ENCODE measurements at places on chromosomes 13 and 19.

GRCh38 chr13:80463673-80464352 lies 122.9 kb upstream of the SPRY2 start:
- no peak for DNase-seq

DNA sequence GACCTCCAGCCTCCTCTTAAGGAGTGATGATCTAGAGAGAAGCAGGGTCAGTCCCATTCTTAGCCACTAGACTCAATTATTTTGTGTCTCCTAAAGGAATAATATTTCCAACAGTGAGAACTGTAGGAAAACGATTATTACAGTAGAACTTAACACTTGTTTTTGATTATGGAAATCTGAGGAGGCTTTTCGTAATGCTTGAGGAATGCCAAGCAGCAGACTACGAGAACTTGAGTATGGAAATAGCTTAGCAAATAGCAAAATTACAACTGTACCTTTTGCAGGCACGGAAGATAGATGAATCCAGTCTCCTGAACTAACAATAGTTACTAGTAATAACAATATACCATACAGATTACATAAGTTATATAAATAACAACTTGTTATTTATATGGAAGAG lies 12.2 kb downstream of the BRD4 start:
- no peak for DNase-seq

GRCh38 chr19:33506498-33506897 lies 15.1 kb downstream of the PEPD start:
- DNase-seq = no peak

DNA sequence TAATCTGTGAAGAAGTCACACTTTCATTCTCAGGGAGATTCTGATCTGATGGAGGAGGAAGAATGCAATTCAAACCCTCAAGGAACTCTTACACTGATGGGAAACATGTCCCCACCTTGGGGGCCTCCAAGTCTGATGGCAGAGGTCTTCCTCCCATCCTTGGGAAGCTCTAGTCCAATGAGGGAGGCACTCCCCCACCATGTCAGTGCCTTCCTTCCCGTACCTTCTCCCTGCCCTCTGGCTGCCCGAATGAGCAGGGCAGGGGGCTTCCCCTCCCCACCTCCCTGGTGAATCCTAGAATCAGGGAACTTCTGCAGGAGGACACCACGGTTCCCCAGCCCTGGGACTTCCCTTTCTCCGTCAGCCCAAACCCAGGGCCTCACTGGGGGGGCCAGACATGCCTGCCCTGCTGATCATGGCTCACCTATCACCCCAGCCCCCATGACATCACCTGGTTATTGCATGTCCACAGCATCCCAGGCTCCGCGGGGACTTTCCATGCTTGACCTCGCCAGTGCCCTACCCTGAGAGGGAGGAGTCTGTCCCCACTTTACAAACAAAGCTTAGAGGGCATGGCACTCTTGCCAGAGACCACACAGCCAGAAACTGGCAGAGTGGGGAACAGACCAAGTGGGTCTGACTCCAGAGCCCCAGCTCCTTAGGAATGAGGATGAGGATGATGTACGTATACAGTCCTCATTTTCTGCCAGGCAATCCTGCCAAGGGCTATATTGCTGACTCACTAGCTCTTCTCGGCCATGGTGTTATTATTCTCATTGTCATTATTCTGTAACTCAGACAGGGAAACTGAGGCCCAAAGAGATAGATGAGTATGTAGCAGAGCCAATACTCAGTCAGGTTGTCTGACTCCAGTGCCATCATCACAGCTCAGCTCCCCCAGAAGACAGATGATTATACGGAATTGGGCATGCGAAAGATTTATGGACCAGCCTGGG lies 9.6 kb upstream of the BCL3 start:
- DNase-seq = no peak

DNA sequence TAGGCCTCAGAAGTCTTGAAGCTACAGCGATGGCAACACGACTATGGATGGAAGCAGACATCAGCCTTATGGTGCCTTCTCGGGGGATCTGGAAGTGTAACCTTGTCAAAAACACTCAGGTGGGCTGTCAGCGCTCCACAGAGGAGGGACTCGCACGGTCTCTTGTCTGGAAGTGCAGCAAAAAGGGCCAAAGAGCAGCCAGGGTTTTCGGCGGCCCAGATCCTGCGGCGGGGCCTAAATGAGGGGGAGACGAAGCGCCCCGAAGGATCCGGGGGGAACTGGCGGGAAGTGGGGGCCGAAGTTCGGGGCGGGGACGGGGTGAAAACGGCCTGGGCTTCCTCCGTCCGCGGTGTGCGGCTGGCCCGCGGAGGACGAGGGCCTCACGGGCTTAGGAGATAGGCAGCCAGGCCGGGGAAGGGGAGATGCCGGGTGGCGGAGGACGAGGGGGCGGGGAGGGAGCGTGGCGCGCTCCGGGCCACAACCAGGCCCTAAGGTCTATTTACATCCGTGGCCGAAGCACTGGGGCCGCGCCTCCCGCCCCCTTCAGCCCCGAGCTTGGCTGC lies 637 bp downstream of the RANBP3 start:
- DNase-seq = no peak

DNA sequence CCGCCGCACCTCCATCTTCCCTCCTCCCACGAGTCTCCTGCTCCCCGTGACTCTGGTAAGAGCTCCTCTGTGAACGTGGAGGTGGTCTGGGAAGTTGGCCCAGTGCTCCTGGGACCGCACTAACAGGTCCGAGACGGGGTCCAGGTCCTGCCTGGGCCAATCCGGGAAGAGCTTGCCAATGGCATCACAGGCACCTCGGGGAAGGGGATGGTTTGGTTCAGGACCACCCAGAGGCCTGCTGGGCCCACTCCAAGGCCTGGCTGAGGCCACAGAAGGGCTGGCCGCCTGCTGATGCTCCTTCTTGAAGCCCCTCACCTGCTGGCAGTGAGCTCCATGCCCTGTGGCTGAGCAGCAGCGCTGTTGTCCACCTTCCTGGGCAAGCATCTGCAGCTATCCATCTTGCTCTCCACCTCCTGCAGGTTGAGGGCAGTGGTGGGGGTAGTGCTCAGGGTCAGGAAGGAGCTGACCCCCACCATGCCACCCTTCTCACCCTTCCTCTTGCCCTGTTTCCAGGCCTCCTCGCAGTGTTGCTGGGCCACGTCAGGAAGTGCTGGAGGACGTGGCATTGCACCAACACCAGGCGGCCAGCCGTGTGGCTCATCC lies 41.2 kb upstream of the TPM4 start:
- DNase-seq = no peak

GRCh38 chr19:406135-406781 lies 2.7 kb downstream of the C2CD4C start:
- no peak for DNase-seq

DNA sequence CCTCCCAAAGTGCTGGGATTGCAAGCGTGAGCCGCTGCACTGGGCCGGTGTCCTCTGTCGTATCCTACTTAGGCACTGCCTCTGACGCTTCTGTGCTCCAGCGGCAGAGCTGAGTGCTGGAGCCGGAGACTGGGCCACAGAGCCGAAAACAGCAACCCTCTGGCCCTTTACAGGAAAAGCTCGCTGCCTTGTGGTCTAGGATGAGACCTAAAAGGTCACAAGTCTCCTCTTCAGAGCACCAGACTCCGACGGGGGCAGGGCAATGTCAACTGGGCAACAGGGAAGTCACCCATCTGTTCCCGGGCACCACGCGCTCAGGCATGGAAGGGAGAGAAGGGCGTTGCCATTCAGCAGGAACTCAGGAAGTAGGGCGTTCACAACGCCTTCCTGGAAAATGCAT lies 91.7 kb downstream of the GADD45B start:
- DNase-seq = no peak

- DNase-seq = no peak
Measured at GRCh38 chr19:525029-525428, 6.5 kb upstream of the CDC34 start.

GRCh38 chr19:35294328-35294727 lies 2.4 kb downstream of the MAG start:
- no peak for DNase-seq

GRCh38 chr13:94705081-94706030 lies 7.0 kb downstream of the SOX21 start:
- no peak for DNase-seq

- no peak for DNase-seq
Measured at GRCh38 chr13:44449999-44450821, 76.6 kb downstream of the SERP2 start.

GRCh38 chr13:108957369-108958012 lies 328.1 kb downstream of the MYO16 start:
- no peak for DNase-seq

GRCh38 chr13:71591374-71591773 lies 275.6 kb downstream of the DACH1 start:
- no peak for DNase-seq

GRCh38 chr13:55999709-56000108 lies 1141.0 kb upstream of the PRR20A start:
- DNase-seq = no peak

DNA sequence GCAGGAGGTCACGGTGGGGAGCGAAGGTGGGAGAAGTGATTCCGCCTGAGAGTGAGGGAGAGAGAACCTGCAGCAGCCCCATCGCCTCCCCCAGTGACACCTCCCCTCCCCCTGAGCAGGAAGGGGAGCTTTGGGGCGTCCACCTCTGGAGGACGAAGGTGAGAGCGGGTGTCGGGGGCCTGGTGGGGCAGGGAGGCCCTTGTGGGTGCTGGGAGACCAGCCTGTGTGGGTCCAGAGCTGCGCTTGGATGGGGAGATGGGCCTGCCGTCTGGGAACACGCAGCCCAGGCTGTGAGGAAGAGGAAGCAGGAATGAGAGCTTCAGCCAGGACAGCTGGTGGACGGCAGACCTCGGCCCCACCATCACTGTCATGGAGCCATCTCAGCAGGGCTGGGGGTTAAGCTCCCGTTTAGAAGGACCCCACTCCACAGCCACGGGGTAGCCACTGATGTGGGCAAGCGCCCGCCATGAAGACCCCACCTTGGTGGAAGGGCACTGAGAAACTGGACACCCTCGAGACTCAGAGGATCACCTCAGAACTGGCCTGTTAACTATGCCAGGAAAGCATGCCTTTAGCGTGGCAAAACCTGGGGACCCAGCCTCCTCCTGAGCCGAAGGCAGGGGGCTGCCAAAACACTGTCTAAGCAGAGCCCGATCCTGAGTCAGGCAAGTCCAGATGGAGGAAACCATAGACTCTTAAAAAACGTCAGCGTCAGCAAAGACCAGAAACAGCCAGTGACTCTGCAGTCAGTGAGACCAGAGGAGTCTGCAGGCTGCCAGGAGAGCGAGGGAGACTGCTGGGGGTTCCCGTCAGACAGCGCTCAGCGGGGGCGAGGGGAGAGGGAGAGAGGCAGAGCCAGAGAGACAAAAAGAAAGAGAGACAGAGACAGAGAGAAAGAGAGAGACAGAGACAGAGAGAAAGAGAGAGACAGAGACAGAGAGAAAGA lies 6.4 kb upstream of the PROZ start:
- no peak for DNase-seq

DNA sequence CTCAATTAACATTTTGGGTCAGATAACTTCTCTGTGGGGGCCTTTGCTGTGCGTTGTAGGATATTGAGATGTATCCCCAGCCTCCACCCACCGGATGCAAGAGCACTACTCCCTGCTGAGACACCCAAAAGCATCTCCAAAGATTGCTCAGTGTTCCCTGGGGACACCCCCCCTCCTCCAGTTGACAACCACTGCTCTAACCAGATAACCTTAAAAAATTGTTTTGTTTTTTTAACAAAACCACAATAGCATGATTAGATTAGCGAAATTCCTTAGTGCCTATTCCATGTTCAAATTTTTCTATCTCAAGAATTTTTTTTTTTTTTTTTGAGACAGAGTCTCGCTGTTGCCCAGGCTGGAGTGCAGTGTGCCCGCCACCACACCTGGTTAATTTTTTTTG lies 2.6 kb upstream of the EPN1 start:
- no peak for DNase-seq

GRCh38 chr13:22053053-22053452 lies 382.2 kb downstream of the FGF9 start:
- no peak for DNase-seq

GRCh38 chr13:44174769-44175425 lies 198.7 kb upstream of the SERP2 start:
- DNase-seq = no peak

DNA sequence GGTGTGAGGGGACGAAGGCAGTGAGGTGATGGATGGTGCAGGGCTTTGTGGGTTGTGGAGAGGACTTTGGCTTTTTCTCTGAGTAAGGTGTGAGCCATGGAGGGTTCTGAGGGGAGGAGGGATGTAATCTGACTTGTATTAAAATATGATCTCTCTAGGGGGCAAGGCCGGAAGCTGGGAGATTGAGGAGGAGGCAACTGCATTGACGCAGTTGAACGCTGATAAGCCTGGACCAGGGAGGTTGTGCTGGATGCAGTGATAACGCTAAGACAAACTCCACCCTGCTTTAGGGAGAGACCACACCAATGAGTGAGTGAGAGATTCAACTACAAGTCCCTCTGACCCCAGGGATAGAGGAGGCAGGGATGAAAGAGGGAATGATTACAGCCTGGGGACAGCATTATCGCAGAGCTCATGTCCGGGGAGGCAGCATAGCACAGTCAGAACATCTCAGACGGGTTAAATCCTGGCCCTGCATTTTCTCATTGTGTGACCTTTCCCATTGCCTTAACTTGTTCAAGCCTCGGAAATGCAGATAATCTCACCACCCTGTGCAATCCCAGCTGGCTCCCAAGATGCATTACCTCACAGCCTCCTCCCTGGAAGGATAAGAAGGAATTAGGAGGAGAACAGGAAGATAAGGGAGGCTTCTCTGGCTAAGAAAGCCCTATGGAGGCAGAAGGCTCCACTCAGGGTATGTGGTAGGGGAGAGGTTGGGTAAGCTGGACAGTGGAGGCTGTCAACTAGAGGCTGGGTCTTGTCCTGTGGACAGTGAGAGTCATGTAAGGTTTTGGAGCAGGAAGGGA lies 124.2 kb downstream of the CACNA1A start:
- no peak for DNase-seq

DNA sequence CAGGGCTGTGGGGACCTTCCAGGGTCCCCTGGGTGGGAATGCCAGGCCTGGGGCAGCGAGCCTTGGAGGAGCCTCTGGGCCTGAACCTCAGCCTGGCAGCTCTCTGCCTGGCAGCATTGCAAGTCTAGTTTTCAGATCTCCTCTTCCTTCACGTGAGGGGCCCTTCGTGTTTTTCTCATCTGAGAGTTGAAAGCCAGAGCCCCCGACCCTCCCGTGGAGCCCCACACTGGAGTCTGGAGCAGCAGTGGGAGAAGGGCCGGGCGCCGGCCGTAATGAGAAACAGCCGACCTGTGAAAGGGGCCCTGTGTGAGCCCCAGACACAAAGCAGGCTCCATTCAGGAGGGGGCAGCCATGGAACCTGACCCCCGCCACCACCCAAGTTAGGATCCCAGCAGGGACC lies 19.3 kb downstream of the TMED1 start:
- no peak for DNase-seq
